Liver (tissue), 10 donors: ENCODE measurements at places on chromosomes 16 and 17. TPM values are rescaled to one million over a fixed set of nuclear protein-coding genes. Genes with fewer than 3 reads are reported as not detected.
A peak's percentile ranks its signal among the peaks of the same experiment; 100 is the strongest.

DNA sequence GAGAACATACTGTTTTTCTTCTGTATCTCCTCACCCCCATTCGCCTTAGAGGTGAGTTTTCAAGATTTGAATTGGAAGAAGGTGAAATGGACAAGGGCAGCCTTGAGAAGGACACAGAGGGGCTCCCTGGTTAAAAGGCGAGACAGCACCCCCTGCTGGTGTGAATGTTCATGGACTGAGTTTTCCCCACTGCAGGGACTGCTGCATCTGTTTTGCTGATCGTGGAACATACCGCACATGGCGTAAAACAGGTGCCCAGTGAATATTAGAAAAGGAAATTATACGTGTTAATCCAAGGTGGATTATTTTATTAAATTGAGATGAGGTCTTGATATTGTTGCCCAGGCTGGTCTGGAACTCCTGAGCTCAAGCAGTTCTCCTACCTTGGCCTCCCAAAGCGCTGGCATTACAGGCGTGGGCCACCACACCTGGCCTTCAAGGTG lies 54.5 kb downstream of the NDE1 start:
- peak; percentile 86 for DNase-seq

The ITGAL gene
- total RNA-seq: 9.4 TPM

DNA sequence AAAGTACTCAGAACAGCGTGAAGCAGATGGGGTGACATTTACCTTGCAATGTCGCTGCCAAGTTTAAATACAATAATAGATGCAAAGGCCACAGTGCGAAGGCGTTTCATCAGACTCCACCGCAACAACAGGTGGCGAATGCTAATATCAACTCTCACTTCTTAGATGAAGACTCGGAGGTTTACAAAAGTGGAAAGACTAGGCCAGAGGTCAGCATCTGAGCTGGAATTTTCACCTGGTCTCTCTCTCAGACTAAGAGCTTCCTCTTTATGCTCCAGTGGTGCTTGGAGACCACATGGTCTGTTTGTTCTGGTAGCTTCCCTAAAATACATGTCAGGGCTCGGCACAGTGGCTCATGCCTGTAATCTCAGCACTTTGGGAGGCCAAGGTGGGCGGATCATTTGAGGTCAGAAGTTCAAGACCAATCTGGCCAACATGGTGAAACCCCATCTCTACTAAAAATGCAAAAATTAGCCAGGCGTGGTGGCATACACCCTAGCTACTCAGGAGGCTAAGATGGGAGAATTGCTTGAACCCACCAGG lies 169.1 kb downstream of the XYLT1 start:
- DNase-seq: no peak

The CTRB1 gene
- total RNA-seq: not detected

GRCh38 chr17:49637050-49637449 lies 40.8 kb downstream of the SPOP start:
- no peak for DNase-seq

The KRTAP16-1 gene
- not detected for total RNA-seq

GRCh38 chr16:61887903-61888302 lies 148.3 kb downstream of the CDH8 start:
- no peak for DNase-seq

The CLDN6 gene
- total RNA-seq: not detected

DNA sequence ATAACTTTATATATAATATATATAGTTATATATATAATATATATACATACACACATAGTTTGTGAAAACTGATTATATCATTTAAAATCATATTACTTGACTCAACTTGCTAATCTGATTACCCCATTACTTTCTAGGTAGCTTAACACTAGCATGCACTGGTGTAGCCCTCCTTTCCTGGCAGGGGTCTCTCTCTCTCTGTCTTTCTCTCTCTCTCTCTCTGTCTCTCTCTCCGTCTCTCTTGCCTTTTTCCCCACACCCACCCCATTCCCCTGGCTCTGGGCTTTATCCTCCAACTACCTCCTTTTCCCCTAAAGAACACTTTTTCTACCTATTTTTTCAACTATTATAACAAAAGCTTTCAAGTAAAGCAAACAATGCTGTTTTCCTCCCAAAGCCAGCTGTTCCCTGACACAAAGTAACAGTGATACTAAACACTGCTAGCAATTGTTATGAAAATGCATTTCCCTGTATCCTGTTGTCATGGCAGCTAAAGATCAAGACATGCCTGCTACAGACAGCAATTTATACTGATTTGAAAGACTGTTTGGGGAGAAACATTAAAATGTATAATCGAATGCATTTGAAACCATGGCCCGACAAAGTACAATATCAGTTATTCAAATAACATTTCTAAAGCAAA lies 89.4 kb downstream of the CHD9NB start:
- no peak for DNase-seq

GRCh38 chr17:48433896-48434295 lies 3.9 kb upstream of the SKAP1 start:
- DNase-seq: no peak

DNA sequence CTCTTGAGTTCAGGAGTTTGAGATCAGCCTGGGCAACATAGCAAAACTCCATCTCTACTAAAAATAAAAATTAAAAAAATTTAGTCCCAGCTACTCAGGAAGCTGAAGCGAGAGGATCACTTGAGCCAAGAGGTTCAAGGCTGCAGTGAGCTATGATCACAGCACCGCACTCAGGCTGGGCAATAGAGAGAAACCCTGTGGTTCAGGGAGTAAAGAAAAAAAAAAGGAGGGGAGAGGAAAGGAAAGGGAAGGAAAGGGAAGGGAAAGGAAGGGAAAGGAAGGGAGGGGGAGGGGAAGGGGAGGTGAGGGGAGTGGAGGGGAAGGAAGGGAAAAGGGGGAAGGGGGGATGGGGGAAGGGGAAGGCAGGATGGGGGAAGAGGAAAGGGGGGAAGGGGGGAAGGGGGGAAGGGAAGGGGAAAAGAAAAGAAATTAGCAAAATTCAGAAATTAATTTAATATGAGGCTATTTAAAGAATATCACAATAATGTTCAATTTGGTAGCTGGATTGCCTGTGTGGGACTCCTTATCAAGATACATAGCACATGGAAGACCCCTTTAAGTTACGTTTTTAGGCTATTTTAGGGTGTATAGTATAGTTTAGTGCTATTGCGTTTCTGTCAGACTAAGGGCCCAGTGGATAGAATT lies 424.3 kb downstream of the CDH8 start:
- DNase-seq: no peak

DNA sequence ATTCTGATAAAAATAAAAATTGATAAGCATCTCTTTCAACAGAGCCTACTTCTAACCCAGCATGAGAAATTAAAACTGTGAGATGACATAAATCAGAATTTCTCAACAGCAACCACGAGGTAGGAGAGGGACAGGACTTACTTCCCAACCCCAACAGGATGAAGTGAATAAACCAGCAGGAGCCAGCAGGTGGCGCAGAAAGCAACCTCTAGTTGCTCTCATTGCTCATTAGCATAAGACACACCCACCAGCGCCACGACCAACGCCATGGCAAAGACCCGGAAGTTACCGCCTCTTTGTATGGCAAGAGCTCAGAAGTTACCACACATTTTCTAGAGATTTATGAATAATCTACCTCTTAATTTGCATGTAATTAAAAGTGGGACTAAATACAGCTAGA lies 189.4 kb upstream of the CDH8 start:
- DNase-seq: peak; percentile 40

The PIK3R6 gene
- total RNA-seq: 0.17 TPM
